ENCODE measurements at places on chromosomes 6 and 20.

GRCh38 chr6:305371-306206, 13.3 kb downstream of the DUSP22 start:
- DNase-seq = no peak

DNA sequence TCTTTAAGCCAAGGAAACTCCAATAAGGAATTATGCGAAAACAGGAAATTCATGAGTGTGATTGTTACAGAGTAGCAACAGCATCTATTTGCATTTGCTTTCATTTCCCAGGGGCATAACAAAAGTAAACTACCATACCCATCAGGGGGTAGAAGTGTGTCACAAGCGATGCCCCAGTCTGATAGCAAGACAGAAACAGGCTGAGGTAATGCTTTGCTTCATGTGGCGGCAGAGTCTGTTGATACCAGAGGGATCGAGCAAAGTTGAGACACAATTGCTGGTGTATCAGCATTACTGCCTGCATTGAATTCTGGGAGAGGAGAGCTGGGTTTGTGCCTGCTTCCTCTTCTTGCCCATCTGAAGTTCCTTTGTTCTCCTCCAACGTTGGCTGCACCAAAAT, 51.2 kb upstream of the LYRM2 start:
- DNase-seq = no peak

DNA sequence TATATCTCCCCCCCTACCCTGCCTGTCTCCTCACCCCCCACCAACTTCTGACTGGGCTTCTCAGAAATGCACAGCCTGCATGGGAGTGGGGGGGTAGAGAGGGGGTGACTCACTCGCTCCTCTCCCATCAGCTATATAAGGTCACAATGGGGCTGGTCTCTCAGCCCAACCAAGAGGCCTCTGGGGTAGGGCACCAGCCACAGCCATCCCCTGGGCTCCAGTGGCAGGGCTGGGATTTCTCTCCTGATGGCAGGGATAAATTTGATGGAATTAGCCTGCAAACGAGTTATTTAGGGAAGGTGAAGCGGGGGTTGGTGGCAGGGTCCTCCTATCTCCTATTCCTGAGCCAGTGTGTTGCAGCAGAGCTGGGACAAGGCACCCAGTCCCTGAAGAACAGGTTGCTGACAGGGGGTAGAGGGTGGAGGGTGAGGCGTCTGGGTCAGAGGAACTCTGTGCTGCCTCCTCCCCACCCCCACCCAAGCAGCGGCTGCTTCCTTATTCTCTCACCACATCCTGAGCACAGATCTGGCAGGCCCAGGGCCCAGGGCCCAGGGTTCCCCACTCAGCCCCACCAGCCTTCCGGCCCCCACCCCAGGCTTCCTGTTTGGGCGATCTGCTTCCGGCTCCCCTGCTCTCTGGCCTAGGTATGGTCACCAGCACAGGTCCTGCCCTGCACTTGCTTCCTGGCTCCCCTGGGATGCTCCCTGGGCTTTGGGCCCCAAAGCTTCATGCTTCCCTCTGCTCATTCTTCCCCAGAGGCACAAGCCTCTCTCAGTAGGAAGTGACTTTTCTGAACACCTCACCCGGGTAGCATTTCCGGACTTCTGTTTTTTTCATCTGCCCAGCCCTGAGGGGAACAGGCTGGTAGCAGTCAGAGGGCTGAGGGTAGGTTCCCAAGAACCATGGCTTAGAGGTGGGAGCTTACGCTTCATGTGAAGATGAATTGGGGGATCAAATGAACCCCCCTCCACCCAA, 4.0 kb downstream of the PPP1R18 start:
- DNase-seq = peak; percentile 74

DNA sequence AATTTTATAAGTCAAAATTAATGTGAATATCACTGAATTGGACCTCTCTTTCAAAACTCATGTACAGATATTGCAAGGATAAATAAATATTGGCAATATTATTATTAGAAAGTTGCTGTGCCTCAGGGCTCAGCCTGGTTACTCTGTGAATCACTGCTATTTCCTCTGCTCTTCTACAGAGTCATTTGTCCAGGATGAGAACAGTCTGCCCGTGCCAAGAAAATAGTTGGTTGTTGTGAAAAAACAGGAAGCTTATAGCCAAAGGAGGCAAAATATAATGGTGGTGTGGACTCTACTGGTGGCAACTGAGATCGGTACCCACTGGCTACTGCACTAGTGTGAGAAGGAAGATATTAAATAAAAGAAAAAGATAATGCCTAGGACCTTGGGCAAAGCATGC, 93.6 kb downstream of the RIMS1 start:
- no peak for DNase-seq

All from stimulated activated CD8-positive, alpha-beta memory T cell treated with anti-CD3 and anti-CD28 coated beads, Interleukin-12 subunit alpha, Interleukin-12 subunit beta, amount 100 ng/mL, for 4 hours (primary cell).